Activated T-helper 2 cell treated with anti-CD3 and anti-CD28 coated beads, Interferon-gamma antibody, Interleukin-2, Interleukin-4, amounts not matched to agents 10 μg/mL and 5 μg/mL and 100 μg/mL, durations not matched to agents 14 hours and 24 hours and 36 hours (primary cell): ENCODE measurements at places on chromosomes 3 and 15. TPM values are rescaled to one million over a fixed set of nuclear protein-coding genes. Genes with fewer than 3 reads are reported as not detected.

The KCNAB1 gene
- total RNA-seq = not detected in 2 replicates

The TRMT10C gene
- 47.1 and 54.0 TPM in 2 replicates for total RNA-seq

- DNase-seq = no peak
Measured at GRCh38 chr15:51186181-51186705, 91.5 kb upstream of the TNFAIP8L3 start.

GRCh38 chr3:132800958-132801357, 78.7 kb upstream of the NPHP3 start:
- no peak for DNase-seq

GRCh38 chr3:142019794-142020320, 129.5 kb downstream of the TFDP2 start:
- DNase-seq = no peak

The DNASE1L3 gene
- not detected in 2 replicates for total RNA-seq

GRCh38 chr3:12759693-12760565, 870 bp upstream of the TMEM40 start:
- DNase-seq = no peak

GRCh38 chr15:40054855-40055575, 16.0 kb upstream of the SRP14 start:
- DNase-seq = no peak

The A4GNT gene
- total RNA-seq = not detected in 2 replicates

- DNase-seq = no peak
Measured at GRCh38 chr3:195877767-195878423, 30.5 kb downstream of the TNK2 start.

DNA sequence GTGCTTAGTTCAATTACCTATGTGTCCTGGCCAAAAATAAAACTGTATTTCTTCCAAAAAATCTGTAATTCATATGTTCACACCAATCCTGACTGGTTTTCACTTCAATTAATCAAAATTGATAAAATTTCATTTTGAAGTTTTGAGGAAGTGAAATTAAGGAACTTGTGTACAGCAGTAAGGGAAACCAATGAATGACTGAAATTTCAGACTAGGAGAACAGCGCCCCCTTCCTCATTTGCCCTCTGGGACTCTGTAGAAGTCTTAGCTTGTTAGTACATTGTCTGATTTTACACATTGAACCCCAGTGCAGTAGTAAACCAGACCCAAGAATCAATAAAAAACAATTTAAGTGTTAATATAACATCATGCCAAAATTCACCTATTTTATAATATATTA, 495.3 kb upstream of the AGTR1 start:
- no peak for DNase-seq

The BNIP2 gene
- total RNA-seq = 59.4 and 60.5 TPM in 2 replicates

DNA sequence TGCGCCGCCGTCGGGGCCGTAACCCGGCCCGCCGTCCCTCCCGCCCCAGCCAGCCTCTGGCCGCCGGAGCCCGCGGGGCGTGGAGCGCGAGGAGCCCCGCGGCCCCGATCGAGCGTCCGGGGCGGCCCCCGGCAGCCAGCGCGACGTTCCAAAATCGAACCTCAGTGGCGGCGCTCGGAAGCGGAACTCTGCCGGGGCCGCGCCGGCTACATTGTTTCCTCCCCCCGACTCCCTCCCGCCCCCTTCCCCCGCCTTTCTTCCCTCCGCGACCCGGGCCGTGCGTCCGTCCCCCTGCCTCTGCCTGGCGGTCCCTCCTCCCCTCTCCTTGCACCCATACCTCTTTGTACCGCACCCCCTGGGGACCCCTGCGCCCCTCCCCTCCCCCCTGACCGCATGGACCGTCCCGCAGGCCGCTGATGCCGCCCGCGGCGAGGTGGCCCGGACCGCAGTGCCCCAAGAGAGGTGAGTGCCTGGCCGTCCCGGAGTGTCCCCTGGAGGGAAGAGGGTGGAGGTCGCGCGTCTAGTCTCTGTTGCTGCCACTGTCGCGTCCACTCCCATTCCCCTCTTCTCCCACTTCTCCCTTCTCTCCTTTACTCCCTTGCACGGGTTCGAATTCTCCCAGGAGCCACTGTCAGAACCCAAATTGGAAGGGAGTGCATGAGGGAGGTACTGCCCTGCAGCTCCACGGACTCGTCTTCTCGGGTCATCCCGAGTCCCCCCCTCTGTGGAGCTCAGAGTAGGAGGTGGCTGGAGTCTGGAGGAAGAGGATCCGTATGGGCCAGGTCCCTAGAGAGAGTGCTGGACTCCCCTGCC, 585 bp downstream of the CSK start:
- peak; percentile 59 for DNase-seq

The SCAMP5 gene
- 0.89 and 0.99 TPM in 2 replicates for total RNA-seq

DNA sequence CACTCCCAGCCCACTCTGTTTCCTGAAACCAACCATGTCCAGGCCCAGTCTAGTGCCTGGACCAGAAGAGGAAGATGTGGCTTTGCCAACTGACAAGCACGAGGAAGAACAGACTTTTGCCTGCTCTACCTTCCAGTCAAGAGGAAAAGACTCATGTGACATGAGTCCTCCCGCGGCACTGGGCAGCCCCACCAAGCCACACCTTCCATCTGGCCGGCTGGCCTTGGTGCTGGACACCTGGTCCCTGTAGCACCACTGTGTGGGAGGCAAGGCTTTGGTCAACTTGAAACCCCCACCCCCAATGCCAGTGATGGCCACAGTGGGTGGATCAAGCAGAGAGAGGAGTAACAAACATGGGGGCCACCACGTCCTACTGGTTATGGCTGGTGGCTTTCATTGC, 12.5 kb downstream of the CHDH start:
- DNase-seq = no peak

DNA sequence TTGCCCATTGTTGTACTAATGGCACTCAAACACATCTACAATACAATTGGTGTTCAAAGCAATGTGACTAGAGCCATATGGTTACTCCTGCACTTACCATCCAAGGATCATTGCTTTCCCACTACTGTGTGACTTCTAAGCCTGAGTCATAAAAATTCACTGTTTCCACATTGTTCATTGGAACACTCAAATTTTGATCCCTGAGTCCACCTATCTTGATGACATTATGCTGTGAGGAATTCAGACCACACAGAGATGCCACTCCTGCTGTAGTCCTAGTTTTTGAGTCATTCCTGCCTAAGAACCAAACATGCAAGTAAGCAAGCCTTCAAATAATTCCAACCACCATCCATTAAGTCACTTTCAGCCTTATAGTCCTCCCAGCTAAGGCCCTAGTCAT, 176.2 kb downstream of the EFHB start:
- no peak for DNase-seq

GRCh38 chr15:59159210-59159609, 47.4 kb upstream of the LDHAL6B start:
- no peak for DNase-seq

DNA sequence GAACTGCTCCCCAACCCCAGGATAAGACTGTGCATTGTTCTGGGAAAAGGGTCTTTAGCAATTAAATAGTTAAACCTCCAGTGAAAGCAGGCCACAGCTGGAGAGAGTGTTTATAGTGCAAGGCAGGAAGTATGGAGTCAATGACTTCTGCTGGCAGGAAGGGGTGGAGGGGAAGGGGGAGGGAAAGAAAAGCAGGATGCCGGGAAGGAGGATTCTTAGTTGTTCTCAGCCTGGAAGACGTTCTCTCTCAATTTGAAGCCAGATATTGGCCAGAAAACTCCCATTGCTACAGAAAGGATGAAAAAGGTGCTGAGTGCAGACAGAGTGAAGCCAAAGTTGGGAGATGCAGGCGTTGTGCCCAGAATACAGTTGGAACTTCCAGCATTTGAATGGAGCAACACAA, 35.7 kb upstream of the ACTL6A start:
- DNase-seq = no peak

The HCLS1 gene
- total RNA-seq = 234 and 243 TPM in 2 replicates

The KCNH8 gene
- not detected in 2 replicates for total RNA-seq

DNA sequence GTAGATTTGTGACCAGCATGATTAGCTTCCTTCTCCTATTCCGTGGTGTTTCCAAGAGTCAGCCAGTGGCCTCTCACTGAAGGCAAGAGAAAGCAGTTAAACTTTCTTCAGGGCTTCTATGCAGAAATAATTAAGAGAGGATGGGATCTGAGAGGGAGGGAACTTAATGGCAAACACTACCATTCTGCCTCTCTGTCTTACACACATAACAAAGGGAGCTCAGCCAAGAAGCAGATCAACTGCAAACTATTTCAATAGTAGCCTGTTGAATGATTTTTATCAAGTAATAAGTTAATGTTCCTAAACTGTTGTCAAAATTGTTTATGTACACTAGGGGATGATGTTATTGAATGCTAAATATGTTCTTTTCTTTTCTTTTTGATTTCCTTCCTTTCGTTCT, 11.8 kb downstream of the OXSR1 start:
- no peak for DNase-seq

DNA sequence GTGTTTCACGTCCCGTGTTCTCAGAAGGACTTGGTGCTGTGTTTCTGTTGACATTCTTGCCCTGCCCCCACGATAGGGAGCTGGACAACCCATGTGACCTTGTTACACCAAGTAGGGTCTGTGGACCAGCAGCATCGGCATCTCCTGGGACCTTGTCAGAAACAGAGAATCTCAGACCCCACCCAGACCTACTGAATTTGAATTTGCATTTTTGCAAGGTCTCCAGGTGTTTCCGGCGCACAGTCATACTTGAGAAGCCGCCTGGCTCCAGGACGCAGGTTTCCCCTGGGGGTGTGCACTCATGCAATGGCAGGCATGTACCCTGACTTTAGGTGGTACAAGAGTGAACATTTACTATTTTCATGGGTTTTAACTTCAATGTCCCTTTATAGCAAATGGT, 117.9 kb downstream of the TLE3 start:
- DNase-seq = no peak

The HYKK gene
- total RNA-seq = 0.74 and 0.89 TPM in 2 replicates

GRCh38 chr3:170632780-170633179, 46.9 kb upstream of the SLC7A14 start:
- DNase-seq = no peak

GRCh38 chr3:48528754-48529153, 24.8 kb upstream of the SHISA5 start:
- DNase-seq = no peak

DNA sequence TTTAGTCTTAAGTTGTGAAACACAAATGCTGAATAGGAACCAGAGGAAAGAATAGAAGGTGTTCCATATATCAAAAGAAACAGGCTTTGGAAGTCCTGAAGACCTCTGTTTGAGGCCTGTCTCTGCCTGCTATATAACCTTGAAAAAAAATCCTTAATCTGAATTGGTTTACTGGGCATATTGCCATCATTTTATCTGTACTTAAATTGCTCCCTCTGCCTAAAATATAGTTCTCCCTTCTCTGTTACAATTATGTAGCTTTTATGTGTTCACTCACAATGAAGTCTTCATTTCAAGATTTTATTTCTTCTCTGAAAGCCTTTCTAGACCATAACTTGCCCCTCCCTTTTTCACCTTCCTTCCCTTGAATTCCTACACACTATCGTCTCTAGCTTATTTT, 21.2 kb downstream of the ARL13B start:
- no peak for DNase-seq

DNA sequence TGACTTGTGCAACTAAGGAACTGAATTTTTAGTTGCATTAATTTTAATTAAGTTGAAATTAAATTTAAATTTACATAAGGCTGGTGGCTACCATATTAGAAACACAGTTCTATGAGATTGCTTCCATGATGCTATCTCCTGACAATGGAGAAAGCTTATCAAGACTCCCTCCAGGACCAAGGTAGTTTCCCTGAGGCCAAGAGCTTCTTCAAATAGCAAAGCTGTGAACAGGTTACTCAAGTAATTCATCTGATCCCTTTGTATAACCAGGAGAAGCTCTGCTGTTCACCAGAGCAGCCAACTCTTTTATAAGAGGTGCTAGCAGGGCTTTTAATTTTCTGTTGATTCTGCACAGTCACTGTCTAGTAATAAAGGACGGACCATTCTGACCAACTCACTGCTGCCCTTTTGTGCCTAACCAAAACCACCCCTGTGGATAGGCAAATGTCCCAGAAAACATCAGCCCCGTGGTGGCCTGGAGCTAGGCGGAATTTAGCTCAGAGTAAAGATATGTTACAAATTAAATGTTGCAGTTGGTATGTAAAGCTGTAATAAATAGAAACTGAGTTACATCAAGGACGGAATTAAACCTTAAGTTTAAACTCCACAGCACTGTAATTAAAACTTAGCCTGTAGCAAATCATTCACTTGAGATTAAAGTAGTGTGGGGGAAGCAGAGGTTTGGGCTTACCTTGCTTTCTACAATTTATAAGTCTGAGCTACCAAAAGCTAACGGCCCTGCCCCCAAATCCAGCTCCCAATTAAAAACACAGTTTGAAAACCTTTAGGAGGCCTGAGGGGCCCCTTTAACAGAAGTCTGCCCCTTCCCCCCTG, 55.6 kb upstream of the LRTM1 start:
- no peak for DNase-seq

The RAD51 gene
- total RNA-seq = 51.4 and 53.8 TPM in 2 replicates

- no peak for DNase-seq
Measured at GRCh38 chr15:77696871-77697270, 64.2 kb upstream of the LINGO1 start.

DNA sequence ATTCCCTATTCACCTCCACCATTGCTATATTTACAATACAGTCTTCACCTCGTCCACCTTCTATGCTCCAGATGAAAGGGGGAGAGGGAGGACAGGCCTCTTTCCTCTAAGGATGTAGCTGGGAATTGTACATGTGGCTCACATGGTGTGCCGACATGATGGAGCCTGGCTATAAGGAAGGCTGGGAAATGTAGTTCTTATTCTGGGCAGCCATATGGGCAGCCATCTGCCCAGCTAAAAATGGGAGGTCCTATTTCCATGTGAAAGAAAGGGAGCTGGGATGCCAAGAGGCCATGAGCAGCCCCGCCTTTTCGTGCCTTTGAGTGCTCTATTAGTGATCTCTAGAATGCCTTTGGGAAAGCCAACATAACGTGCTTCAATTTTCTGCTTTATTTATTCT, 27.1 kb upstream of the MGLL start:
- no peak for DNase-seq

GRCh38 chr3:156449710-156450574, 105.0 kb downstream of the SSR3 start:
- DNase-seq = no peak

DNA sequence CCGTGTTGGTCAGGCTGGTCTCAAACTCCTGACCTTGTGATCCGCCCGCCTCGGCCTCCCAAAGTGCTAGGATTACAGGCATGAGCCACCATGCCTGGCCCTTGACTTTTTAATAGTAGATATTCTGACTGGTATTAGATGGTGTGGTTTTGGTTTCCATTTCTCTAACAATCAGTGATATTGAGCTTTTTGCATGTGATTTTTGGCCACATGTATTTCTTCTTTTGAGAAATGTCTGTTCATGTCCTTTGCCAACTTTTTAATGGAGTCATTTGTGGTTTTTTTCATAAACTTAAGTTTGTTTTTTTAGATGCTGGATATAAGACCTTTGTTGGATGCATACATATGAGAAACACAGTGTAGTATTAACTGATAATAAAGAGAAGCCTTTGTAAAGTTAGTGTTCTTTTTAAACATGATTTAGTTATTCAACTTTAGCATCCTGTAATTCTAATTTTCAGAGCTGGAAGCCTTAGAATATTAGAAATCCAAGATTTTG, 280.8 kb downstream of the RBMS3 start:
- DNase-seq = no peak

DNA sequence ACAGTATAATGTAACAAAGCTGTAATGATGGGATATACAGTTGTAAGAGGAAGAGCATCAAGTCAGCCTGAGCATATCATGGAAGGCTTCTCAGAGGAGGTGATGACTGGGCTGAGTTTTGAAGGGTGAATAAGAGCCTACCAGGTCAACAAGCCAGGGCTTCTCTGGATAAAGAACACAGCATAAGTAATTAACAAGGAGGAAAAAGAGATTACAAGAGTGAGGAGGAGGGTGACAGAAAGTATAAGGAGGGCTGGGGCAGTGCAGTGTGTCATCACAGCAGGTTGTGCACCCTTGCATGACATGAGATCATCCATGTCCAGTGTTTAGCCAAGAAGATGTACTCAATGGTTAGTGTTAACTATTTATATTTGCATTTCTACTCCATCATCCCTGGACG, 16.9 kb upstream of the SPATA12 start:
- no peak for DNase-seq

The MYL3 gene
- total RNA-seq = not detected in 2 replicates
